CD8-positive, alpha-beta memory T cell (primary cell): ENCODE measurements at places on chromosomes 6 and 20. TPM values are rescaled to one million over a fixed set of nuclear protein-coding genes. Genes with fewer than 3 reads are reported as not detected.
A peak's percentile ranks its signal among the peaks of the same experiment; 100 is the strongest.

Gene RSPH9
- total RNA-seq = not detected

- H3K27ac ChIP-seq = no peak overlapping the region
- H3K4me3 ChIP-seq = no peak overlapping the region
- H3K4me1 ChIP-seq = no peaks in the 10 kb centered on the region
- no peak for DNase-seq
- no peaks in the 10 kb centered on the region for H3K36me3 ChIP-seq
- no peaks in the 10 kb centered on the region for H3K27me3 ChIP-seq
These were observed 3.9 kb downstream of the DST start for GRCh38 chr6:56638760-56639159.

Gene ULBP1
- total RNA-seq = 0.74 TPM

Gene ROS1
- not detected for total RNA-seq

DNA sequence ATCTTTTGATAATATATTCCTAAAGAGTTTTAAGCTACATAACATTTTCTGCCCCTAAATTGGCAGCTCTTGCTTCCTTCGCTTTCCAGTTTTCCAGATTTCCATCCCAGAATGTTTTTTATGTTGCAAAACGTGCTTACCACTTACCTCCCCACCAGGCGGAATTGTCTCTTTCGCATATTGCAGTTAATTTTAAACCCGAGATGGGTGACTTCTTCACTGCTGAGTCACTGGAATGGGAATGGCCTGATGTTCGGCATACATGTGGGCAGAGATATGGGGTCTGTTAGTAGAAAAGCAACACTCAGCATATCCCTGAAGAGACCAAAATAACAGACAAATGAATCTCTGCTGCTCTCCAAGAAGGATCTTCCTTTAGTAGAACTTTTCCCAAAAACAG is 491.2 kb downstream of the PREX1 start:
- no peak overlapping the region for H3K4me3 ChIP-seq
- no peaks in the 10 kb centered on the region for H3K36me3 ChIP-seq
- no peak overlapping the region for H3K27ac ChIP-seq
- no peaks in the 10 kb centered on the region for H3K27me3 ChIP-seq

GRCh38 chr6:75102301-75102700 is 103.6 kb downstream of the COL12A1 start:
- no peak overlapping the region for H3K4me3 ChIP-seq
- no peaks in the 10 kb centered on the region for H3K27me3 ChIP-seq
- no peaks in the 10 kb centered on the region for H3K4me1 ChIP-seq
- H3K36me3 ChIP-seq = no peaks in the 10 kb centered on the region

Gene SMOC2
- not detected for total RNA-seq

DNA sequence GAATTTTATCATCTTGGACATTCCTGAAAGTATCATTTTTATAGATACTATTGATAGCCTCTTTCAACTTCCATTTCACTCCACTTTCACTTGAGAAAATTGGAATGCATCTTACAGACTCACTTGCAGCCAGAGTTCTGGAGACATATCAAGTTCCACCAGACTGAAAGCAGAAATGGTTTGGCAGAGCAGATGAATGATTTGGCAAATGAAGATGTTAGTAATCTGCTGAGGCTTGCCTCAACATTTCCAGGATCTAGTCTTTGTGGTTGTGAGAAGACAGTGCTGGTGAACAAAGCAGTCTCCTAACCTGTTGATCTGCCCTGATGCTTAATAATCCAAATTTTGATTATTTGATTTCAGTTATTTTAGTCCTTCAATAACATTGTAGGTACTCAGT is 202.6 kb downstream of the TRDN start:
- DNase-seq = no peak
- no peak overlapping the region for H3K27ac ChIP-seq
- no peaks in the 10 kb centered on the region for H3K4me1 ChIP-seq
- no peaks in the 10 kb centered on the region for H3K36me3 ChIP-seq
- H3K27me3 ChIP-seq = no peaks in the 10 kb centered on the region

Gene CST1
- total RNA-seq = not detected

- no peaks in the 10 kb centered on the region for H3K4me1 ChIP-seq
- no peaks in the 10 kb centered on the region for H3K27me3 ChIP-seq
- H3K27ac ChIP-seq = no peak overlapping the region
- H3K4me3 ChIP-seq = no peak overlapping the region
- no peak for DNase-seq
These were observed 157.1 kb downstream of the BCKDHB start for GRCh38 chr6:80263585-80263984.

Gene BACH2
- 41.8 TPM for total RNA-seq

- no peak overlapping the region for H3K27ac ChIP-seq
- H3K4me3 ChIP-seq = no peak overlapping the region
- no peaks in the 10 kb centered on the region for H3K27me3 ChIP-seq
- no peak for DNase-seq
These were observed 7.1 kb downstream of the CSNK2A1 start for GRCh38 chr20:536426-537010.

DNA sequence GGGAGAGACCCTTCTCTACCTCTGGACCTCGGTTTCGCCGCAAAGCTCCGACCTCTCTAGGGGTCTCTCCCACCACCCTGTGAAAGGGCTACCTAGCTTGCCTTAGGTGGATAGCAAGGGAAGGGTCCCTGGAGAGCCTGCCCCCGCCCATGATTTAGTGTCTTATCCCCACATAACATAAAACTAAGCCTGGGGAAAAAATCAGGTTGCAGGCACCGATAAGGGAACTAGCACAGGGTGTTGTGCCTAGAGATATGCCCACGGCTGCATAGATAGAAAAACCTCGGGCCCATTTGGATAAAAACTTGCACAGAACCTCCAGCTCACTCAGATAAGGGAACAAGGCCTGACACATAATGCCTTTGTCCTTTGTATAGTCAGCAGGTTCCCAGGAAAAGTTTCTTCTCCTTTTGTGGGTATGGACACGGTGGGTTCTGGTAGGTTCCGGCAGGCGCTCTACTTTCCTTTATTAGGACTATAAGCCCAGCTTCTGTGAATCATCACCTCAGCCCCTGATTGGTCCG is 846 bp downstream of the ZSCAN31 start:
- H3K4me1 ChIP-seq = peaks cover 21% of the 10 kb centered on the region
- no peak for DNase-seq
- peak overlapping the region; percentile 96 for H3K27ac ChIP-seq
- H3K27me3 ChIP-seq = no peaks in the 10 kb centered on the region

GRCh38 chr6:107337191-107337741 is 122.1 kb downstream of the PDSS2 start:
- no peaks in the 10 kb centered on the region for H3K4me1 ChIP-seq
- H3K27ac ChIP-seq = no peak overlapping the region
- H3K4me3 ChIP-seq = no peak overlapping the region
- H3K36me3 ChIP-seq = no peaks in the 10 kb centered on the region

Gene OTOR
- not detected for total RNA-seq

Gene ADGB
- 0.35 TPM for total RNA-seq

Gene MLN
- not detected for total RNA-seq

Gene GRM4
- not detected for total RNA-seq

Gene RGS19
- total RNA-seq = 36.9 TPM

DNA sequence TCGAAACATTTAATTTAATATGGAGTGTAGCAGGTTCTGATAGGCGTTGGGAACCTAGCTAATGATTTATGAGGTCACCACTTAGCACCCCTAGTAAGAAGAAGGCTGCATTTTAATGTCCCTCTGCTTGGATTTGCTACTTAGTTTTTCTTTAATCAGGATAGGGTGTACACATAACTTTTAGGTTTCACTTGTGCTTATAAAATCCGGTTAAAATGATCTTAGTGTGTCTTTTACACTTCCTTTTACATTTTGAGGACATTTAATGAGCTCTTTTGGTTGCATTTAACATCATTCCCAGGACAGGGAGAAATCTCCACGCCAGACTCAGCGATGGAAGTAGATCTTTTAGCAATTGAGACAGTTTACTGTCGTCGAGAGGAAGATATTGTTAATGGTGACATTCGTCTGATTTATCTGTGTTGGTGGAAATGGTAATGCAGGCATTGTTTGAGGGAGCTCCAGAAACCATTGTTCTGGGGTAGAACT is 5.6 kb downstream of the TFAP2A start:
- DNase-seq = no peak
- H3K27ac ChIP-seq = no peak overlapping the region
- H3K4me3 ChIP-seq = no peak overlapping the region
- H3K36me3 ChIP-seq = no peaks in the 10 kb centered on the region
- H3K4me1 ChIP-seq = peaks cover 25% of the 10 kb centered on the region
- peaks cover 34% of the 10 kb centered on the region for H3K27me3 ChIP-seq

DNA sequence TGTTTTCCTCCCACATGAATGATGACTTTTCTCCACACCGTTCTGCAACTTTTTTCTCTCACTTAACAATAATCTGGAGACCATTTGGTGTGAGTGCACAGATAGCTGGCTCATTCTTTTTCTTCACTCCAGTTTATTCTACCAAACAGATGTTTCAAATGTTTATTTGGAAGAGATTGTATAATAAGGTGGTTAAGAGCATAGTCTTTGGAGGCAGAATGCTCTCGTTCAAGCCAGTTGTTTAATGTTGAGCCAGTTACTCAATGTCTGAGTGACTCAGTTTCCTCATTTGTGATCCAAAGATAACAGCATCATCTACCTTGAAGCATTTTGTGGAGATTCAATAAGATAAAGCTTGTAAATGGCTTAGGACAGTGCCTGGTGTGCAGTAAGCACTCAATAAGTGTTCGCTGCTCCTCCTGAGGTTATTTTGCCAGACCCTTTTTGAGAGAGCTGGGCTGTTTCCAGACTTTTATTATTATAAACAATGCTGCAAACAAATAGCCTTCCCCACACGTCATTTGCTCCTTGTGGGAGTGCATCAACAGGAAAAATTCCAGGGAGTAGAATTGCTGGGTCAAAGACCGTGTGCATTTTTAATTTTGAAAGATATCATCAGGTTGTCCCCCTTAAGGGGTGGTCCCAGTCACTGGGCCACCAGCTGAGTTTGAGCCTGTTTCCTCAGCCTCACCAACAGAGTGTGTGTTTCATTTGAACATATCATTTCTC is 70.6 kb downstream of the VEGFA start:
- no peak overlapping the region for H3K27ac ChIP-seq
- H3K27me3 ChIP-seq = no peaks in the 10 kb centered on the region
- no peaks in the 10 kb centered on the region for H3K4me1 ChIP-seq
- no peaks in the 10 kb centered on the region for H3K36me3 ChIP-seq
- DNase-seq = no peak

GRCh38 chr20:17646961-17647301 is 35.1 kb downstream of the RRBP1 start:
- no peaks in the 10 kb centered on the region for H3K4me1 ChIP-seq
- H3K27ac ChIP-seq = no peak overlapping the region
- H3K36me3 ChIP-seq = no peaks in the 10 kb centered on the region
- no peak for DNase-seq

DNA sequence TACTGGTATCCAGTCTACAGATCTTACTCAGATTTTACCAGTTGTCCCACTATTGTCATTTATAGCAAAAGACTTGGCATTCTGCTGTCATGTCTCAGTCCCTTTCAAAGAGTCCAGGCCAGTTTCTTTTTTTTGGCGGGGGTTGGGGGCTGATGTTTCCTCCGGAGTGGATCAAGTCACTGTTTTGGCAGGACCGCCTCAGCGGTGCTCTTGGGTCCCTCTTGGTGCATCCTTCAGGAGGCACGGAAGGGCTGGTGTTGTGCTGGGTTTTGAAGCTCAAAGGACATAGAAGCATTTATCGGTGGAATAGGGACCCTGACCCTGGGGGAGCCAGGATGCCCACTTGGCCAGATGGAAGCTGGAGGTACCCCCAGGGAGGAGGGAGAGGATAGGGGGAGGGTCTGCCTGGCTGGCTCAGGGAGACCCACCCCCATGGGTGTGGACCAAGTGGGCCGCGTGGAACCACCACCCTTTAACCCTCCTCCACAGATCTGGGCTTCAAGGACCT is 10.8 kb downstream of the RBCK1 start:
- DNase-seq = no peak
- H3K27ac ChIP-seq = no peak overlapping the region
- H3K27me3 ChIP-seq = no peaks in the 10 kb centered on the region
- H3K4me3 ChIP-seq = no peak overlapping the region
- peaks cover 50% of the 10 kb centered on the region for H3K36me3 ChIP-seq
- H3K4me1 ChIP-seq = peaks cover 6% of the 10 kb centered on the region

GRCh38 chr20:18822832-18823231 is 9.2 kb downstream of the SCP2D1 start:
- H3K27ac ChIP-seq = no peak overlapping the region
- no peaks in the 10 kb centered on the region for H3K4me1 ChIP-seq
- no peak overlapping the region for H3K4me3 ChIP-seq
- no peaks in the 10 kb centered on the region for H3K27me3 ChIP-seq
